ENCODE measurements at places on chromosomes 3 and 15.

- peak; percentile 64 for DNase-seq
Observed at GRCh38 chr3:58690490-58690889, 23.9 kb upstream of the FAM3D start.

GRCh38 chr3:154921351-154921750 is 158.8 kb upstream of the MME start:
- DNase-seq = no peak

- DNase-seq = no peak
Observed at GRCh38 chr15:55402707-55403106, 5.5 kb downstream of the CCPG1 start.

GRCh38 chr3:54999811-55000210 is 72.0 kb upstream of the LRTM1 start:
- DNase-seq = no peak

DNA sequence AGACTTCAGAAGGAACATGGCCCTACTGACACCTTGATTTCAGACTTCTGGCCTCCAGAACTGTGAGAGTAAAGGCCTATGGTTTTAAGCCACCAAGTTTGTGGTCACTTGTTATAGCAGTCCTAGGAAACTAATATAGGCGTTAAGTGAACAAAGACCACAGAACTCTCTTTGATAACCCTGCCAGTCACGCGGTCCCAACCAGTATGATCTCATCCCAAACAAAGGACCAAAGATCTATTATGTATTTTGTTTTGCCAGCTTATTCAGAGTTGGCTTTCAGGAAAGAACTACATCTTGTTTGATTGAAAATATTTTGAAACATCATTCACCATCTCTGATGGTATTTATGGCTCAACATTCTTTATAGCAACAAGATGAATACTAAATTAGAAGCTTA is 294.4 kb upstream of the SLCO3A1 start:
- no peak for DNase-seq

GRCh38 chr15:70722266-70723121 is 40.9 kb downstream of the UACA start:
- DNase-seq = peak; percentile 76
